Activated CD8-positive, alpha-beta memory T cell treated with anti-CD3 and anti-CD28 coated beads for 4 hours (primary cell): ENCODE measurements at places on chromosomes 1 and 21.

DNA sequence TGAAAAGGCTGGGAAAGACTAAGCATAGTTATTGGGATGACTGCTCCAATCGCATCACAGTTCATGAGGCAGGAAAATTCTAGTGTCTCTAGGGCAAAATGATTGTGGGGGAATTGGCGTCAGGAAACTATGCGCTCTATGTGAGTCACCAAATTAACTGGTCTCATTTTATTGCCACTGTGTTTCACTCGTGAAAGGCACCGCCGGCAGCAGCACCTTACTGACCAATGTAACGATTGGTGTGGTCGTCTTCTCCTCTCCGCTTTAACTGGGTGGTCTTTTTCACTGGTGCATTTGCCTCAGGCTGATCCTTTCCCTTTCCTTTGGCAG lies 83.5 kb downstream of the SPAG17 start:
- no peak for DNase-seq

DNA sequence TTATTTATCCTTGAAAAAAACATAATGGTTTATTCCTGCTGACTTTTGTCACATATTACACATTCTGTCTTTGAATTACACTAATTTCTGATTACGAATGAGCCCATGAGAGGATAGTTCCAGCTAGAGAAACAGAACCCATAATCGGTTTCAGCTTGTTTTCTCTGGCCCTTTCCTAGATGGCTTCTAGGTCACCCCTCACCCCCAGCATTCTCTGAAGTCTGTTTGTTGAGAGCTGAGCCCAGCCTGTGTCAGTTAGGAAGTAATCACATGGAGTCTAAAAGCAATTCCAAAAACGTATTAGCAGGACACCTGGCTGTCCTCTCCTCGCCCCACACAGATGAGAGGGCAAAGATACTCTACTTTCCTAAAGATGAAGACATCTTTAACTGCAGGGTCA lies 48.9 kb downstream of the KIAA1614 start:
- no peak for DNase-seq

- DNase-seq, result no peak
Measured at GRCh38 chr1:198157847-198158725, 1.3 kb downstream of the NEK7 start.

- no peak for DNase-seq
Measured at GRCh38 chr1:225940385-225941151, 452 bp downstream of the LEFTY2 start.

DNA sequence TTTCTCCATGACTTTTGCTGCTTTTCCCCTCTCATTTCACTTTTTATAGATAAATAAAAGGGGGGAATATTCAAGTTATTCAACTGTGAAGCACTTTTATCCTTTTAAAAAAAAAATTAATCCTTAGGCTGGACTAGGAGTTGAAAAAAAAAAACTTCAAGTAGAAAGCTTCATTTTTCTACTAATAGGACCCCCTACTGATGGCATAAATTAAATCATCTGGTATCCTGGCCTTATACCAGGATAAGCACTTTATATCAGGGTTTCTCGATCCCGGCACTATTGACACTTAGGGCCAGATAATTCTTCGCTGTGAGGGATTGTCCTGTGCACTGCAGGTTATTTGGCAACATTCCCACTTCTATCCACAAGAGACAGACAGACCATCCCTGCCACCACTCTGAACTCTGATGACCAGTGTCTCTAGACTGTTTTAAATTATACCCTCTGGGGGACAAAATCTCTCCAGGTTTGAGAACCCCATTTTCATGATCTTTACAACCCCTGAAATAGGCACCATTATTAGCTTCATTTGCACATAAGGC lies 17.6 kb downstream of the USP33 start:
- no peak for DNase-seq
